ENCODE measurements at places on chromosomes 2 and 18. TPM values are rescaled to one million over a fixed set of nuclear protein-coding genes. Genes with fewer than 3 reads are reported as not detected.

The SALL3 gene
- total RNA-seq: not detected

The MC2R gene
- not detected for total RNA-seq

The MFSD6 gene
- 7.2 TPM for total RNA-seq

The CNDP1 gene
- 0.51 TPM for total RNA-seq

The ZNF385B gene
- not detected for total RNA-seq

The FARSB gene
- total RNA-seq: 33.9 TPM

The IL1RN gene
- not detected for total RNA-seq

The SEPTIN10 gene
- 26.5 TPM for total RNA-seq

The VIL1 gene
- 0.11 TPM for total RNA-seq

The LHCGR gene
- not detected for total RNA-seq

The SRD5A2 gene
- total RNA-seq: not detected

The SH3BP4 gene
- total RNA-seq: 116 TPM

The FTCDNL1 gene
- 5.6 TPM for total RNA-seq

The IL37 gene
- total RNA-seq: not detected

The DSG4 gene
- total RNA-seq: not detected

The ODC1 gene
- total RNA-seq: 59.6 TPM

The EMILIN1 gene
- total RNA-seq: 0.71 TPM

The IL36A gene
- not detected for total RNA-seq

The MARCO gene
- not detected for total RNA-seq

The SH2D6 gene
- total RNA-seq: 0.66 TPM

The IL1RL2 gene
- not detected for total RNA-seq

The CFAP53 gene
- 0.35 TPM for total RNA-seq
